Activated CD8-positive, alpha-beta memory T cell treated with anti-CD3 and anti-CD28 coated beads for 4 hours (primary cell): ENCODE measurements at places on chromosomes 16 and 17.

DNA sequence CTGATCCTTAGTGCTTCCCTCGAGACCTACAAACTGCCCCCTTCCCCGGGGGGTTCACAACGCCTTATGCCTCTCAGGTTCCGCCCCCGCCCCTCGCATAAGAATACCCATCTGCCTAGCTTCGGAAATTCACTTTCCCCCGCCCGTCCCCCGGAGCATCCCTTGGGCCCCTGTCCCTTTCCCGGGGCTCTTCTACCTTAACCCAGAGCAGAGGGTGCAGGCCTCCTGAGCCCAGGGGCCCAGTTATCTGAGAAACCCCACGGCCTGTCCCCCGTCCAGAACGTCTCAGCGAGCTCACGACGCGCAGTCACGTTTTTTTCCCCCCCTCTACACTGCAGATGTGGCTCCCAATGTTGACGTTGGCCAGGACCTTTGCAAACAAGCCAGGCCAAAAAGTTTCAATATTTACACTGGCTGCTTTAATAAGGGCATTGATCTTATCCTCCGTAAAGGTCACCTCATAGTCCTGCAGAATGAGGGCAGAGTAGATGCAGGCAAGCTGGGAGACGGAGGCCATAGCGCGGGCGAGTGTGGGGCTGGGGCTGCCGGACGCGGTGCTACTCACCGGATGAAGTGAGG, 1.4 kb upstream of the NBR1 start:
- no peak for DNase-seq

- no peak for DNase-seq
These were observed 109.9 kb downstream of the RBFOX3 start for GRCh38 chr17:79500745-79501618.

DNA sequence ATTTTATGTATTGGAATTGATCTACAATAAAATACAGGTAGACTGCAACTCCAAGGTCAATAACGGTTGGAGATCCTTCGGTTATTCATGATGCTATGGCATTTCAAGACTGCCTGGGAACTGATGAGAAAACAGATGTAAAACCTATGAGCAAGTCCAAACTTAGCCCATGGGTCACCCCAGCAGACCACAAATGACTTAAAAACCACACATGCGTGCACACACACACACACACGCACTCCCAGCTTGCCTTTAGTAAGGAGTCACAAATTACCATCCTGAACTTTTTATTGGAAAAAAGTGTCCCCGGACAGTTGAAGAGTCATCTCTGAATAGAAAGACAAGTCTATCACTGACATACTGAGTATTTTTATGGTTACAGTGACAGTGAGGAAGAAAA, 26.7 kb downstream of the TRIM25 start:
- DNase-seq: no peak

- DNase-seq: no peak
These were observed 47.1 kb upstream of the SALL1 start for GRCh38 chr16:51197953-51198748.

- no peak for DNase-seq
These were observed 58.7 kb downstream of the CMC2 start for GRCh38 chr16:80947708-80948625.

DNA sequence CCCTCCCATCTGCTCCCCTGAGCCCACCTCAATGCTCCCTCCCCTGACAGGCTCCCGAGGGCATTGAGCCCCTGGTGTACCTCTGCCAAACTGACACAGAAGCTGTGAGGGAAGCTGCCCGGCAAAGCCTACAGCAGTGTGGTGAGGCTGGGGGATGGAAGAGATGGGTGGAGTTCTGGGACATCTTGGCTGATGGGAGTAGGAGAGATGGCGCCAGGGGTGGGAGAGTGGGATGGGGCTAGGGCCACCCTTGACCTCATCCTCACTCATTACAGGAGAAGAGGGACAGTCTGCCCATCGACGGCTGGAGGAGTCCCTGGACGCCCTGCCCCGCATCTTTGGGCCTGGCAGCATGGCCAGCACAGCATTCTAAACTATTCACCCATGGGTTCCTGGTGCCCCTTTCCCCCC, 16.2 kb upstream of the CTCF start:
- no peak for DNase-seq

GRCh38 chr17:65609749-65610148, 48.3 kb upstream of the AXIN2 start:
- DNase-seq: no peak

GRCh38 chr17:82151106-82151957, 53.3 kb upstream of the FASN start:
- DNase-seq: no peak

- DNase-seq: no peak
These were observed 141.6 kb downstream of the CDRT15L2 start for GRCh38 chr17:20721171-20721570.

- DNase-seq: no peak
These were observed 213.1 kb downstream of the FOXL1 start for GRCh38 chr16:86791287-86792035.

- DNase-seq: no peak
These were observed 74.4 kb downstream of the COX10 start for GRCh38 chr17:14143688-14144087.

DNA sequence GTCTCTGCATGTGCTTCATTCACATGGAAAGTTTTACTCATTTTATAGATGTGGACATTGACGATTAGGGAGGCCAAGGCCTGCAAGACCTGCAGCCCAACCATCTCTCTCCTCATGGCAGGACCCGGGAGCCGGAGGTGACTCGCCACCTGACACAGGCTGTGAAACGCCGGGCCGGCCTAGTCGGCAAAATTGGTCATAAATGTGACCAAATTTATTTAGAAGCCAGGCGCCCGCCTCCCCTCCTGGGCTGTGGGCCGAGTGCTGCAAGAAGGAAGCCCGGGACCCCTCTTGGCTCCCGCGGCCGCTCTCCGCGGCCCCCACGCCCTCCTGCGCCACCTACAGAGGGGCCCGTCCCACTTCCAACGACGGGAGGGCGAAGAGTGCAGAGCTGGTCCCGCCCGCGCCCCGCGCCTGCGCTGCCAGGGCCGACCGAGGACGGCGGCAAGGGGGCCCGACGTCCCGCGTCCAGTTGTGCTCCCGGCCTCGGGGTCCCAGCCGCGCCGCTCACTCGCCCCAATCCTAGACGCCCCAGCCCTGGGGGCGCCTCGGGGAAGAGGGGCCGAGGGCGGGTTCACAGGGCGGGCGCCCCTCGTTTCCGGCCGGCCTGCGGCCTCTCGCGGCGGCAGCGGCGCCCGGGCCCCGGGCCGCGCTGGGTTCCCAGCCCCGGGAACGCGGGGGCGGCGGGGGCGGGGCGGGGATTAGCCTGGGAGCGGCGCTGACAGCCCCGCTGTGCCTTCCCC, 47.5 kb downstream of the WNT3 start:
- DNase-seq: no peak

- DNase-seq: no peak
These were observed 385.2 kb downstream of the MAF start for GRCh38 chr16:79215289-79215688.

DNA sequence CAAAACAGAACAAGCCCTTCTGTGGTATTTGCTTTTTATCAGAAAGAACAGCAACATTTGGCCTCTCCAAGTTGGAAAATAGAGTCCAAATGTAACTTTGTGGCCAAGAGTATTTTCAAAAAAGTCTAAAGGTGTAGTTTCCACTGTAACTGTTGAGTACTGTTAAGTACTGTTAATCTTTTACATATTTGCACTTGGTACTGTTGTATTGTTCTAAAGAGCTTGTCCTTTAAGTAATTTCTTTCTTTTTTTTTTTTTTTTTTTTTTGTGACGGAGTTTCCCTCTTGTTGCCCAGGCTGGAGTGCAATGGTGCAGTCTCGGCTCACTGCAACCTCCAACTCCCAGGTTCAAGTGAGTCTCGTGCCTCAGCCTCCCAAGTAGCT, 21.5 kb downstream of the LDAF1 start:
- DNase-seq: no peak

- no peak for DNase-seq
These were observed 3.7 kb downstream of the ZG16B start for GRCh38 chr16:2833776-2834175.

DNA sequence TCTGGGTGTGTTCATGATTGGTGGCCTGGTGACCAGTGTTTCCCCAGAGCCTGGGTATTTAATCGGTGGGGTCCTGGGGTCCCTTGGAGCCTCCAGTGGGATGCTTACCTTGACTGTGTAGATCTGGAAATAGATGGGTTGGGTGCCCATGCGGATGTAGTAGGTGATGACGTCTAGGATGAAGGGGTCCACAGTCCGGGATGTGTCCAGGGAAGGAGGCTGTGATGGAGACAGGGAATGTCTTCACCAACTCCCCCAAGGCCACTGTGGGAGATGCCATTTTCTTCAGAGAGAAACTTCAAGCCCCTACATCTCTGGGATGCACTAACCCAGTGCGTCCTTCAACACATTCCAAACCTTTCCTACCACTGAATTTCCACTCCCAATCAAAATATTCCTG, 24.1 kb upstream of the MFSD6L start:
- no peak for DNase-seq

DNA sequence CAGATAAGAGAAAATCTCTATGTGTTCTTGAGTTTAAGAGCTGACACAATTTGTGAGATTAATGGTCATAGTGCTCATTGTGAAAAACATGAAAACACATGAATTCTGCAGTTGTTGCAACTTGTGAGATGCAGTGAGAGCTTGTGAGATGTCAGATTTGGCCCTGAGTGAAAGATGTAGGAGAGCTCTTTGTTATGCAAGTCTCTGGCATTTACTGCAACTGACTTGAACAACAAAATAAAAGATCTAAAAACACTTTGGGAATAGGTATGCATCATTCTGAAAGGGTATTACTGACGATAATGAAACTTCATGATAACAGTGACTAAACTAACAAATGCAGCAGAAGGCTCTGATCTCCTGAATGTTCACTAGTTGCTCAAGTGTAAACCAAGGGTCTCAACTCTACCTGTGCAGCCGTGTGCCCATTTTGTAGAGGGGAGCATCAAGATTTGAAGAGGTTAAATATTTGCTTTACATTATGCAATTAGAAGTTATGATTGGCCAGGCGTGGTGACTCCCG, 50.8 kb upstream of the SMIM36 start:
- no peak for DNase-seq

GRCh38 chr16:55913716-55914115, 38.5 kb upstream of the CES5A start:
- no peak for DNase-seq

GRCh38 chr17:1755827-1756262, 6.0 kb upstream of the SERPINF1 start:
- no peak for DNase-seq

DNA sequence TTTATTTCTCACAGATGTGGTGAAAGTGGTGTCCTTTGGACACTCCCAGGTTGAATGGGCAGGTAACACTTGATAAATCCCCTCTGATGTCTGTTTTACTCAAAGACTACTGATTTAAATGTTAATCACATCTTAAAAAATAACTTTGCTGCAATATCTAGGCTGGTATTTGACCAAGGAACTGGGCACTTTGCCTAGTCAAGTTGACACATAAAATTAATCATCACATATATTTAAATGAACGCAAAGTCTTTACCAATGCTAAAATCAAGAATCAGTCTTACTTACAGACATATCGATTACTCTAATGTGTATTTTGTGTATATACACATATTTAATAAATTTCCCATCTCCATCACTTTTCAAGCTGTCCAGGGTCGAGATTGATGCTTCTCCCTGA, 7.0 kb downstream of the MT2A start:
- DNase-seq: no peak

- no peak for DNase-seq
These were observed 38.5 kb upstream of the ETV4 start for GRCh38 chr17:43584666-43585102.

- DNase-seq: no peak
These were observed 8.2 kb upstream of the C16orf95 start for GRCh38 chr16:87325423-87325858.

GRCh38 chr17:26731005-26731921, 562.7 kb upstream of the WSB1 start:
- DNase-seq: no peak

- DNase-seq: no peak
These were observed 2.4 kb upstream of the CCL3L1 start for GRCh38 chr17:36198831-36199465.

GRCh38 chr17:35028531-35029262, 34.8 kb downstream of the RFFL start:
- DNase-seq: no peak

DNA sequence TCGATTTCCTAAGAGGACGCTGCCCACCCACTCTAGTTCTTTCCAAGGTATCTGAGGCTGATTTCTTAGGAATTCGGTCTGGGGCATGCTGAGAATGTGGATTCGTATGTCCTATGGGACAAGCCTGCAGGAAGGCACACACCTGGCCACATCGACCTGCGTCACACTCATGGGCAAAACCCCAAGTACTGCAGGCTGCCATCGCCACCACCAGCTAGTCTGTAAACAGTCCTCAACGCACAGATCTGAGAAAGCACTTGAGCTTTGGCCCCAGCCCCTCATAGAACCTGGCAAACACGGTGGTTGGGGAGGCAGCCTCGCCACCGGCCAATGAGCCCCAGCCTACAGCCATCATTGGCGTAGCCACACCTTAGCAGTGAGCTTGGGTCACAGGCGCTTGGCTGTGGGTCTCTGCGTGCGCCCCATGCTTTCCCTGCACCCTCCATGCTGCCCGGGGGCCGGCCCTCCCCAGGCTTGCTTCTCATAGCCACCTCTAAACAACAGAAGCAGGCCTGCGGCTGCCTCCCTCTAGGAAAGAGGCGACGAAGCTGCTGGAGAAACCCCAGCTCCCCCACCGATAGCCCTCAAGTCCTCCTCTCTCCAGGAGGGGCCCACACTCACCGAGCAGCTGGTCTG, 75.1 kb downstream of the ZNF778 start:
- DNase-seq: no peak

GRCh38 chr16:4313563-4314531, 2.0 kb upstream of the GLIS2 start:
- no peak for DNase-seq

GRCh38 chr17:57309479-57309878, 53.2 kb downstream of the MSI2 start:
- no peak for DNase-seq

DNA sequence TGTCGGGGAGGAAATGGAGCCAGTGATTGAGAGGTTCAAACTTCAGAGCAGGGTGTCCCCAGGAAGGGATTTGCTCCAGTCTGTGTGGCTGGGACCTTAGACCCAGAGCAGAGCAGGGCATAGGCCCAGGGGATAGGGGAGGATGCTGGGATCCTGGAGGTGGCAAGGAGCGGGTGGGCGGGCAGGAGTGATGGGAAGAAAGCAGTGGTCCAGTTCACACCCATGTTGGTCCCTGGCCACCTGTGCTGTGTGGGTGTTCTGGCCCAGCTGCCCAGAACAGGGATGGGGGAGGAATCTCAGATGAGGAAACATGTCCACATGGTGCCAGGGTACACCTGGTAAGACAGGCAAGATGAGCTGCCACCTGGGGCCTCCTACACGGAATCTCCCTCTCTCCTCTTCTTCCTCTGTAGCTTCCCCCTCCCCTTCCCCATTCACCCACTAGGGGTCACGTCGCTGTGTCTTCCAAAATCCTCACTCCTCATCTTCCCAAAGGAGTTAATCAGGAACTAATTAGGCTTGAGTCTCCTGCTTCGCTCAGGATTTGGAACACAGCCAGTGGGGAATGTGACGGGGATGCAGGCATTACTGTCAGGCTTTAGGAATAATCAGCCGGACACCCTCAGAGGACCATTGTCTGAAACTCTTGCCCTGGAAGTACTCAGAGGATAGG, 2.3 kb downstream of the BEAN1 start:
- no peak for DNase-seq

GRCh38 chr16:483341-484075, 44.0 kb upstream of the CAPN15 start:
- no peak for DNase-seq
